ENCODE measurements at places on chromosomes 4 and X. TPM values are rescaled to one million over a fixed set of nuclear protein-coding genes. Genes with fewer than 3 reads are reported as not detected.

The CCSER1 gene
- 4.2 TPM for polyA plus RNA-seq

The SPANXN3 gene
- polyA plus RNA-seq: not detected

The BMX gene
- polyA plus RNA-seq: 2.9 TPM

The FGG gene
- polyA plus RNA-seq: 2.2 TPM

The IL1RAPL1 gene
- 1.2 TPM for polyA plus RNA-seq

The HSD17B13 gene
- 0.68 TPM for polyA plus RNA-seq

The SOWAHB gene
- polyA plus RNA-seq: 2.6 TPM

The TAPT1 gene
- 46.4 TPM for polyA plus RNA-seq

The STAP1 gene
- 0.17 TPM for polyA plus RNA-seq

The DMRTC1 gene
- polyA plus RNA-seq: 0.29 TPM

The ZFP92 gene
- 1.3 TPM for polyA plus RNA-seq

GRCh38 chr4:188297873-188298272, 158.6 kb downstream of the TRIML1 start:
- no peak overlapping the region for H3K27ac ChIP-seq
- no peak overlapping the region for H3K4me3 ChIP-seq
- no peak for DNase-seq
- no peaks in the 10 kb centered on the region for H3K4me1 ChIP-seq

- no peak for DNase-seq
- H3K27me3 ChIP-seq: no peaks in the 10 kb centered on the region
- H3K4me3 ChIP-seq: no peak overlapping the region
- no peak overlapping the region for H3K27ac ChIP-seq
Measured at GRCh38 chr4:54384152-54384551, 155.1 kb downstream of the PDGFRA start.

DNA sequence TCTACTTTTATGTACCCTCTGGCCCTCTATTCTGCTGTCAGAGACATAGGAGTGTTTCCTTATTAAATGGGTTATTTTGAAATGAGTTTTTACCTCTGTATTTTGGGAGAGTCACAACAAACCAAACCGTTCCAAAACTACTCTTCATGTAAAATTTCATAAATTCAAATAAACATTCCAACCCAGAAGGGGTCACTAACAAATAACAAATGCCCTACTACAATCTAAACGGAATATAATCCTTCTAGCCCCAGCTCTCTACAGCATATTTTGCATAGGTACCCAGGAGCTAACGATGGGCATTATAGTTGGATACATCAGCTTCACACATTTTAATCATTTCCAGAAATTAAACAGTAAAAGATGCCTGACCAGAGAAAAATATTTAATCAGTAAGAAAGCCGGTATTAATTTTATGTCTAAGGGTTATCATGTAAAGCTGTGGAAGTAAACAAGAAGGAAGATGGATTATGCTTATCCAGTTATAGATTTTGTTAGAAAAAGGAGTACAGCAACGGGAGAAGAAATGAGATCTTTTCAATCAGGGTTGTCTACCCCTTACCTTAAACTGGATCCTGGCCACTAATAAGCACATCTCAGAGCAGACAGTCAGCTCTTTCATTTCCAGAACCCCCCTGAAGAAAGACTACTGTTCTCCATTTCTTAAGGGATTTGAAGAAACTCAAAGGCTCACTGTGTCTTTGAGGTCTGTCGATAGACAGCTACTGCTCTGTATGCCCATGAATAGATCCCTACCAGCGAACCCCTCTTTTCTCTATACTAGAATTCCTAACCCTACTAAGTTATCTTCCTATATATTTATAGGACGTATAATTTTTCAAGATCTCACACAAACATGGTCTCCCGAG, 1.2 kb downstream of the UGDH start:
- peaks cover 34% of the 10 kb centered on the region for H3K4me1 ChIP-seq
- H3K27ac ChIP-seq: peak overlapping the region; percentile 89
- H3K4me3 ChIP-seq: peak overlapping the region; percentile 76
- H3K36me3 ChIP-seq: peaks cover under 1% of the 10 kb centered on the region

- H3K27me3 ChIP-seq: peaks cover 3% of the 10 kb centered on the region
- H3K36me3 ChIP-seq: no peaks in the 10 kb centered on the region
- no peak overlapping the region for H3K4me3 ChIP-seq
- H3K4me1 ChIP-seq: peaks cover 40% of the 10 kb centered on the region
- DNase-seq: no peak
Measured at GRCh38 chr4:183392377-183392776, 52.1 kb upstream of the CDKN2AIP start.

GRCh38 chrX:11319806-11320520, 26.8 kb downstream of the AMELX start:
- no peaks in the 10 kb centered on the region for H3K36me3 ChIP-seq
- H3K4me3 ChIP-seq: no peak overlapping the region

- no peak overlapping the region for H3K4me3 ChIP-seq
- H3K27ac ChIP-seq: no peak overlapping the region
- no peaks in the 10 kb centered on the region for H3K36me3 ChIP-seq
- no peaks in the 10 kb centered on the region for H3K4me1 ChIP-seq
- no peaks in the 10 kb centered on the region for H3K27me3 ChIP-seq
- DNase-seq: no peak
Measured at GRCh38 chr4:82618103-82618720, 56.4 kb upstream of the TMEM150C start.

DNA sequence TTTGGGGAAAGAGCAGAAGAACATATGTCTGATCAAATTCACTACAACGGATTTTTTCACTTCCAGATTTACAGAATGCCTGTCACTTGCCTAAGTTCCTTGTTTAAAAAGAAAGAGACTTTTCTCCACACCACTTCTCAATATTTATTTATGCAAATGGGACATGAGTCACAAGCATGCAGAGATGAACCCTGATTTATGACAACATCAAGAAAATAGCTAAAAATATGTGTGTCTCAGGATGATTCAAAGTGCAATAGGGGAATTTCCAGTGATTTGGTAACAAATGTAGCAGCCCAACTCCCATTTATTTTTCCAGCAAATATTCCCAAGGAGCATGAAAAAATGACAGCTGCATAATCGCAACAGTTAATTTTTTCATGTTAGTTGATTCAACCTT, 180.4 kb upstream of the FAT1 start:
- H3K27me3 ChIP-seq: no peaks in the 10 kb centered on the region
- no peak for DNase-seq
- H3K4me1 ChIP-seq: no peaks in the 10 kb centered on the region
- no peak overlapping the region for H3K4me3 ChIP-seq
- H3K36me3 ChIP-seq: no peaks in the 10 kb centered on the region
- H3K27ac ChIP-seq: no peak overlapping the region

GRCh38 chr4:121255986-121256750, 92.0 kb upstream of the TNIP3 start:
- DNase-seq: no peak
- no peak overlapping the region for H3K4me3 ChIP-seq
- peaks cover 22% of the 10 kb centered on the region for H3K4me1 ChIP-seq

GRCh38 chr4:83809581-83809980, 273.7 kb downstream of the GPAT3 start:
- H3K27ac ChIP-seq: no peak overlapping the region
- no peaks in the 10 kb centered on the region for H3K27me3 ChIP-seq
- H3K36me3 ChIP-seq: no peaks in the 10 kb centered on the region
- H3K4me3 ChIP-seq: no peak overlapping the region
- no peak for DNase-seq

- no peaks in the 10 kb centered on the region for H3K27me3 ChIP-seq
- H3K36me3 ChIP-seq: no peaks in the 10 kb centered on the region
- no peak for DNase-seq
- H3K27ac ChIP-seq: no peak overlapping the region
- no peak overlapping the region for H3K4me3 ChIP-seq
Measured at GRCh38 chrX:16320765-16321355, 153.6 kb downstream of the MAGEB17 start.
